Temporal lobe (tissue), 4 donors: ENCODE measurements at places on chromosomes 2 and 18. TPM values are rescaled to one million over a fixed set of nuclear protein-coding genes. Genes with fewer than 3 reads are reported as not detected.

PRKAG3 gene
- not detected for total RNA-seq

GALR1 gene
- total RNA-seq: under 0.01 TPM

LHCGR gene
- total RNA-seq: 0.74 TPM

ATP6V1B1 gene
- total RNA-seq: not detected

TRIM54 gene
- total RNA-seq: not detected

YES1 gene
- 48.7 TPM for total RNA-seq

AMMECR1L gene
- 13.5 TPM for total RNA-seq

SKOR2 gene
- total RNA-seq: not detected

SERPINB7 gene
- not detected for total RNA-seq

AP1S3 gene
- 3.2 TPM for total RNA-seq

GALNT3 gene
- total RNA-seq: 3.0 TPM

CDC42EP3 gene
- 22.1 TPM for total RNA-seq

DNER gene
- 75.7 TPM for total RNA-seq

ZDBF2 gene
- 24.6 TPM for total RNA-seq

STPG4 gene
- 0.49 TPM for total RNA-seq

SERPINB12 gene
- total RNA-seq: not detected

ANKRD29 gene
- 2.0 TPM for total RNA-seq
